ENCODE measurements at places on chromosomes 5 and 9.
A peak's percentile ranks its signal among the peaks of the same experiment; 100 is the strongest.

DNA sequence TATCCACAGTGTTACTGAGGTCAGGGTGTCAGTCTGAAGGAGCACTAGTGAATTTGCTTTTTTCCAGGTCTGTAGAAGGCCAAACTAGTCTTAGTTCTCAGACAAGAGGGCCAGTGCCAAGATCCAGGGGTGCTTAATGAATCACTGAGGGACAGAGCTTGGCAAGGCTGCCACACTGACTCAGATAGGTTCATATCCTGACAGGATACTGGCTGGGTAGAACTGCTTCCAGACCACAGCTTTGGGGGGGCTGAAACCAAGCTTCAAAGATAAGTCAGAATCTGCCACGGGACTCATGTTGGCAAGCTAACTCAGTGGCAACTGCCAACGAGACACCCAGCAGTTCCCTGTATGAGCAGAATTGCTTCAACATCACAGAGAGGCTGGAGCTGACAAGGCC, 1125.4 kb downstream of the EFNA5 start:
- no peak for DNase-seq

DNA sequence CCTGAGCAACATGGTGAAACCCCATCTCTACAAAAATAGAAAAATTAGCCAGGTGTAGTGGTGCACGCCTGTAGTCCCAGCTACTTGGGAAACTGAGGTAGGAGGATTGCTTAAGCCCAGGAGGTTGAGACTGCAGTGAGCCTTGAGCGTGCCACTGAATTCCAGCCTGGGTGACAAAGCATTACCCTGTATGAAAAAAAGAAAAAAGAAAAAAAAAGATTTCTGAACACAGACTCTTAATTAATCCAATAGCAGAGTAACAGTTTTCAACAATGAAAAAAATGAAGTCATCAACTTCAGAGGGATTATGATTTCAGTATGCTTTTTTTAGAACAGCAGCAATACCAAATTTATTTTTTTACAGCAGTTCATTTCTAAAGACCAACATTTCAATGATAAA, 118.8 kb upstream of the TNPO1 start:
- no peak for DNase-seq

- DNase-seq = peak; percentile 78
These were observed 1.2 kb downstream of the ST8SIA4 start for GRCh38 chr5:100901821-100902341.

GRCh38 chr5:170656346-170656745, 127.2 kb upstream of the GABRP start:
- no peak for DNase-seq

GRCh38 chr5:1542781-1543180, 19.0 kb upstream of the LPCAT1 start:
- DNase-seq = no peak

DNA sequence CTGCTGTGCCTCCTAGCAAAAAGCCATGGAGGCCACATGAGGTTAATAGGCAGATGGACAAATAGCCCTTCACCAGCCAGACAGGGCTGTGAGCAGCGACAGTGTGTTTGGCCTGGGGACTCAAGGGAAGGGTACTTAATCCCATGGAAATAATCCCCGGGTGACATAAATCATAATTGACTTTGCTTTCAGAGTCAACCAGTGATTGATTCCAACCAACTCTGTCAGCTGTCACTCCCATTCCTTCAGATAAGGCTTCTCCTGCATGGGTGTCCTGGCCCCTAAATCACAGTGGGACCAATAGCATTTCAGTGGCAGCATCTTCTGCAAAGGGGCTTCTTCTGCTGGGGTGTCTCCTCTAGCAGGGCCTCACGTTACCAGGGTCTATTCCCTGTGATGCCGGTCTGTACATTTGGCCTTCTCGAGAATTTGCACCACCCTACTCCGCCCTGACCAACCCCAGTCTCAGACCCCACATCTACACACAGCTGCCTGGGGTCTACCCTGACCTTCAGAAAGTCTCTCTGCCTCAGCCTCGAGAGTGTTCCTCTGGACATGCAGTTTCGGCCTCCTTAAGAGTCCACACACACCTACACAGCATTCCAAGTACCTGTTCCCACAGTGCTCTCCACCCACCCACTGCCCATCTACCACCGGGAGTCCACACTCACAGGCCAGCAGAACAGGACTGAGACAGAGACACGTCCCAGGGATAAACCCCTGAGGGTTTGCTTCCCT, 3.7 kb downstream of the CLTB start:
- no peak for DNase-seq

DNA sequence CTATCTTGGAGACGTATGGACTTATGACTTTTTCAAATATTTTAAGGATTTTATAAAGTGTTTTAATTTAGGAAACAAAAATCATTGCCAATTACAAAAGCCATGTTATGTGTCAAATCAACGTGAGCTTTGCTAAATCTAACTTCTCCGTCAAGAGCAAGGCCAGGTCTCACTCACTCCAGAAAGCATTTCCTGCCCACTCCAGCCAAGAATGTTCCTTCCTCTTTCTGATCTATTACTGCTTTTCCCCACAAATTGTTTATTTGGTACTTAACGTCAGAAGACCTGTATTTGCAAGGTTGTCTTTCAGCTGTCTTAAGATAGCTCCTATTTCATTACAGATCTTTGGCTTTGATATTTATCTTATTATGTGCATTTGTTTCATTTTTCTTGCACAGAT, 193.5 kb upstream of the HAPLN1 start:
- no peak for DNase-seq

GRCh38 chr9:75739884-75740611, 150.4 kb upstream of the PCSK5 start:
- DNase-seq = no peak

DNA sequence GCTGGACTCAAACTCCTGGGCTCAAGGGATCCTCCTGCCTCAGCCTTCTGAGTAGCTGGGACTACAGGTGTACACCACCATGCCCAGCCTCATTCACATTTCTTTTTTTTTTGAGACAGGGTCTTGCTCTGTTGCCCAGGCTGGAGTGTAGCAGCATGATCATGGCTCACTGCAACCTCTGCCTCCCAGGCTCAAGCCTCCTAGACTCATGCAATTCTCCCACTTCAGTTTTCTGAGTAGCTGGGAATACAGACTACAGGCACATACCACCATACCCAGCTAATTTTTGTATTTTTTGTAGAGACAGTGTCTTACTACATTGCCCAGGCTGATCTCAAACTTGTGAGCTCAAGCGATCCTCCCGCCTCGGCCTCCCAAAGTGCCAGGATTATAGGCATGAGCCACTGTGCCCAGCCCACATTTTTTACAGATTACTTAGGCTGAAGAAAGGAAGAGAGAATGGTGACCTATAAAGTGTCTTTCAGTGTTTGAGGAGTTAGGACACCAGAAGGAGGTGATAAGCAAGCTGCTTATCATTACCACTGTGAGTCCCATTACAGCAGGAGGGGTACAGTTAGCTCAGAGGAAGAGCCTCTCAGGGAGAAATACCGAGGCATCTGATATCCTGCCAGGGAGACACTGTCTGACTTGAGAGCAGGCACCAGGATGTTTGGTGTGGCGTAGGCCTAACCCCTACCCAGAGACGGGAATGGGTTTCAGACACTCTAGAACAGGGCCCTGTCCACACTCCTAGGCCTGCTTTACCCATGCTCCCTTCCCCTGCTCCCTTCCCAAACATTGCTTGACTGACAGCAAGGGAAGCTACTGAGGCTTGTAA, 9.7 kb downstream of the FAXDC2 start:
- DNase-seq = no peak

GRCh38 chr5:156378159-156378558, 51.2 kb downstream of the SGCD start:
- DNase-seq = no peak

GRCh38 chr9:65449423-65449822, 164.4 kb upstream of the FOXD4L5 start:
- no peak for DNase-seq

DNA sequence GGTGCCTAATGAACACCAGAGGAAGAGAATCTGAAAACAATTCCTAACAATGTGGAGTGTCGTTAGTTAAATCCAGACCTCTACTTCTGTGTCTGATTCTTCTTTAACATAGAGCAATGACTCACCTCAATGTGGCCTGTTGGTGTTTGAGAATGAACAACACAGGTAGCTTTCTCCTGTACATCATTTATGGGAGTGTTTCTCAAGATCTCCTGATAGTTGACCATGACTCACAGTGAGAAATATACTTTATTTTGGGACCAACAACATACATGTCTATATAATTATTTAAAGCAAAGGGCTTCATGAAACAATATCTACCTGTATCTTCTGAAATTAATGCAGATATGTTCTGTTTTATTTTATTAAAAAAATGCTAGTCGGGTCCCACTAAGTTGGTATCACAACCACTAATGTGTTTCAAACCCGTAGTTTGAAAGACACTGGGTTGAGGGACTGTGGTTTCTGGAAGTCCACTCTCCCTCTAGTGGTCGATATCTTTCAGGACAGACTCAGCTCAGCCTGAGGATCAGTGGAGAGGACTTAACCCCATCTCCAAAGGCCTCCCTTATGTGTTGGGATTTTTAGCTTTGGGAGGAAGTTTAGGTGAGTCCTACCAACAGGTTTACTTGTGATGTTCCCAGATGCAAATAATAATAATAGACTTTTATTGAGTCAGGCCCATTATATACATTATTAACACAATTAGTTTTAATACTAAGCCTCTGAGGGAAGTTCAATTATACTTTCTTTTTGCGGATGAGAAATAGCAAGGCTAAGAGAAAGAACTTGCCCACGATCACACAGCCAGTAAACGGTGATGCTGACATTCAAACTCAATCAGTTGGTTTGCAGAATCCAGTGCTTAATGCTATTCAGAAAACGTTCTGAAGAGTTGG, 70.0 kb upstream of the KLF9 start:
- DNase-seq = peak; percentile 49

- no peak for DNase-seq
These were observed 107.9 kb downstream of the PHF2 start for GRCh38 chr9:93684161-93684765.

- DNase-seq = no peak
These were observed 69.5 kb upstream of the IQGAP2 start for GRCh38 chr5:76333571-76333970.

GRCh38 chr9:4666042-4666699, at the start of gene SPATA6L:
Gene SPATA6L, minus strand, starts transcription at chr9:4666480. Its CDS starts 230 bp downstream, at chr9:4666250.
- DNase-seq = peak; percentile 33

DNA sequence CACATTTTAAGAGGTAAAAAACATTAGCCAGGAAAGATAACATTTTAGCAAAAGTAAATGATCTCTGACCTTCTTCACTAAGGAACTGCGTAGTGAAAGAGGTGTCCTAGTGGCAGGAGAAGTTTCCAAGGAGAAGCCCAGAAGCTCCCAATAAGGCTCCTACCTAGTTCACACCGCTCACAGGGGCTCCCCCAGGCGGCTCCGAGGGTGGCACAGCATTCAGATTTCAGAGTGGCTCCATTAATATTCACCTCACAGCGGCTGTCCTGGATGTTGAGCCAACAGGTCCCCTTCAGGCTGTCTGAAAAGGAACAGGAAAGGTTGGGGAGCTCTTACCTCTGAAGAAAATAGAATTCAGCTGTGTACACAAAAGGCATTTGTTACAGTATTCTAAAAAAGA, 187.3 kb downstream of the FBN2 start:
- no peak for DNase-seq

DNA sequence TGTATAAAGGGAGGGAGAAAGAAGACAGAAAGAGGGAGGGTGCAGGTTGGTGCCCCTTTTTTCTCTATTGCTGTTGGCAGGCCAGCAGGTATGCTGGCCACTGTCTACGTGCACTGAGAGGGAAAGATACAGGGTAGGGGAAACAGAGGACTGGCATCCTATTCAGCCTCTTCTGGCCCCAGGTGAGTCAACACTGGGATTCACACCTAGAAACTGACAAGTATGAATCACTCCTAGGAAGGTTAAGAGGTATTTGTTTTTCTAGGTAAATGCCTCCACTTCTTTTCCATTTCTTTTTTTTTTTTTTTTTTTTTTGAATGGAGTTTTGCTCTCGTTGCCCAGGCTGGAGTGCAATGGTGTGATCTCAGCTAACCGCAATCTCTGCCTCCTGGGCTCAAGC, 2.8 kb upstream of the UBAP1 start:
- DNase-seq = no peak

DNA sequence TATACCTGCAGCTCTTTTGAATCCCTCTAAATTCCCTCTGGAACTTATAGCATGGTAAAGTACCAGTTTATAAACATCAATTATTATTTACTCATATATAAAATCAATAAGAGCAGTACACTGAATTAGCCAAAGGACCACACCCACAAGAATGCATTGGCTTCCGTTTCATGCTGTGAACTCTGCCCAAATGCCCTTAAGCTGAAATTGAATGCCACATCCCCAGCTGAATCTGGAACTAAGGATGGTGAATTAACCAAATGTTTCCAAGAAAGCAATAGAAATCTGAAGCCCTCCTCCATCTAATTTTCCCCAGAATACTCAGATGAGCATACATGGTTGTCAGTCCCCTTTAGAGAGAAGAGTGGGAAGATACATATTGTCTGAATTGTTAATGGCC, 436.4 kb upstream of the FTMT start:
- DNase-seq = no peak

DNA sequence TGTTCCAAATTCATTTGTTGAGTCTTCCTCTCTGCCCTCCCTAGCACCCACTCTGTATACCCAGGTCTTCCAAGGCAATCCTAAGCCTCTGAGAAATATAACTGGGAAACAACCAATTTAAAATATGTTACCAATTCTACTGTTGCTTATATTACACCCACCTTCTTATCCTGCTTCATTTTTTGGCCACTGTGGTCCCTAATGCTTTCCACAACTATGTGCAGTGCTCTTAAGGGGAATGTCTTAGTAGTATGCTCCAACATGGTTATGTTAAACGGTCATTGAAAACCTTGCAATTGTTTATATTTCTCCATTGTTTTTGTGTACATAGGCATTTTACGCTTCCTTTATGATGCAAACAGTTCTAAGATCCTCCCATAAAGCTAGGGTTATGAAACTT, 273.1 kb upstream of the HAPLN1 start:
- DNase-seq = no peak

- DNase-seq = no peak
These were observed 9.0 kb upstream of the LRRTM2 start for GRCh38 chr5:138884094-138884493.

- no peak for DNase-seq
These were observed 5.0 kb upstream of the AJM1 start for GRCh38 chr9:136837146-136837855.

GRCh38 chr5:144422018-144422727, 251.5 kb downstream of the KCTD16 start:
- DNase-seq = no peak

GRCh38 chr9:38083858-38084555, 15.0 kb upstream of the SHB start:
- DNase-seq = no peak

GRCh38 chr9:137582286-137582860, 3.6 kb upstream of the DPH7 start:
- DNase-seq = no peak

DNA sequence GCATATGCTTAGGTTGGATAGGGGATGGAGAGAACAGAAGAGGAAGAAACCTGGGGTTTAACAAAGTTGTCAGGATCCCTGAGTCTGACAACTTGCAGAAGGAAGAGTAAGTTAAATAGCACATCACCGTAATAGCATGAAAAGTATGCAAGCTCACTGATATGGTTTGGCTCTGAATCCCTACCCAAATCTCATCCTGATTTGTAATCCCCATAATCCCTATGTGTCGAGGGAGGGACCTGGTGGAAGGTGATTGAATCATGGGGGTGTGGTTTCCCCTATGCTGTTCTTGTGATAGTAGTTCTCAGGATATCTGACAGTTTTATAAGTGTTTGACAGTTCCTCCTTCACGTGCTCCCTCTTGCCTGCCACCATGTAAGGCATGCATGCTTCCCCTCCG, 193.3 kb downstream of the PSAT1 start:
- no peak for DNase-seq

- no peak for DNase-seq
These were observed 142.7 kb upstream of the PHYKPL start for GRCh38 chr5:178375348-178375747.

Measured in CD4-positive, alpha-beta T cell treated with Interleukin-6 at 100 ng/mL for 8 hours (primary cell).